Purkinje cell (primary cell): ENCODE measurements at places on chromosomes 2 and 18. TPM values are rescaled to one million over a fixed set of nuclear protein-coding genes. Genes with fewer than 3 reads are reported as not detected.

Gene POMC
- not detected in 2 replicates for polyA plus RNA-seq

Gene TNFRSF11A
- 2.3 and 3.4 TPM in 2 replicates for polyA plus RNA-seq

Gene INHA
- polyA plus RNA-seq, result 0.60 and 1.7 TPM in 2 replicates

Gene RBFA
- 2.6 and 8.2 TPM in 2 replicates for polyA plus RNA-seq

Gene CTLA4
- not detected in 2 replicates for polyA plus RNA-seq

Gene NGEF
- 0.46 and 5.7 TPM in 2 replicates for polyA plus RNA-seq

Gene DNAJC10
- polyA plus RNA-seq, result 29.4 and 49.7 TPM in 2 replicates

Gene ERBB4
- polyA plus RNA-seq, result 4.9 and 8.0 TPM in 2 replicates

Gene OTX1
- polyA plus RNA-seq, result 0.11 TPM in 1 of 2 replicates, not detected in the other

Gene SIX2
- not detected in 2 replicates for polyA plus RNA-seq

Gene HTR2B
- polyA plus RNA-seq, result 0.34 and 0.90 TPM in 2 replicates

Gene ANXA4
- 5.4 and 6.9 TPM in 2 replicates for polyA plus RNA-seq

Gene SANBR
- 12.2 and 12.5 TPM in 2 replicates for polyA plus RNA-seq

Gene RIT2
- 15.9 and 21.0 TPM in 2 replicates for polyA plus RNA-seq

Gene SPATA3
- polyA plus RNA-seq, result not detected in 2 replicates

Gene LYPD1
- polyA plus RNA-seq, result 1.6 and 1.7 TPM in 2 replicates

Gene LYPD6
- polyA plus RNA-seq, result 0.93 TPM in 1 of 2 replicates, not detected in the other

Gene CERKL
- polyA plus RNA-seq, result not detected in 2 replicates

Gene FBXO36
- polyA plus RNA-seq, result 6.3 and 8.7 TPM in 2 replicates

Gene MYO1B
- polyA plus RNA-seq, result 8.6 and 9.1 TPM in 2 replicates

Gene OTOS
- polyA plus RNA-seq, result not detected in 2 replicates

Gene MOCOS
- polyA plus RNA-seq, result not detected in 2 replicates
